ENCODE measurements at places on chromosomes 7 and 10.

GRCh38 chr7:23285657-23286646 lies 13.2 kb upstream of the MALSU1 start:
- no peak for DNase-seq

DNA sequence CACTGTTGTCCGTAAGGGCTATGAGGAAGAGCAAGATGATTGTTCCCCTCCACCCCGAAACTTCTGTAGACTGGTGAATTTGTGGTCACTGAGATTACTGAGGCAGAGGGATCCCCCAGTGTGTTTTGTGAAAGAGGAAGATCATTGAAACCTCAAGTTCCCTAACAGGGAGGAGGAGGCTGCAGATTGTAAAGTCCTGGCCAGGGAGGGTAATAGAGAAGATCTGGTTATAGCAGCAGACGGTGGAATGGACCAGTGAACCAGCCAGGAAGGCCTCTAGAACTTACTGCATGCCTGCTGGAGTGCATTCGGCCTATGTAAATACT lies 31.1 kb downstream of the LMTK2 start:
- no peak for DNase-seq

- DNase-seq = no peak
These were observed 247.8 kb upstream of the IGFBP3 start for GRCh38 chr7:46168671-46169383.

DNA sequence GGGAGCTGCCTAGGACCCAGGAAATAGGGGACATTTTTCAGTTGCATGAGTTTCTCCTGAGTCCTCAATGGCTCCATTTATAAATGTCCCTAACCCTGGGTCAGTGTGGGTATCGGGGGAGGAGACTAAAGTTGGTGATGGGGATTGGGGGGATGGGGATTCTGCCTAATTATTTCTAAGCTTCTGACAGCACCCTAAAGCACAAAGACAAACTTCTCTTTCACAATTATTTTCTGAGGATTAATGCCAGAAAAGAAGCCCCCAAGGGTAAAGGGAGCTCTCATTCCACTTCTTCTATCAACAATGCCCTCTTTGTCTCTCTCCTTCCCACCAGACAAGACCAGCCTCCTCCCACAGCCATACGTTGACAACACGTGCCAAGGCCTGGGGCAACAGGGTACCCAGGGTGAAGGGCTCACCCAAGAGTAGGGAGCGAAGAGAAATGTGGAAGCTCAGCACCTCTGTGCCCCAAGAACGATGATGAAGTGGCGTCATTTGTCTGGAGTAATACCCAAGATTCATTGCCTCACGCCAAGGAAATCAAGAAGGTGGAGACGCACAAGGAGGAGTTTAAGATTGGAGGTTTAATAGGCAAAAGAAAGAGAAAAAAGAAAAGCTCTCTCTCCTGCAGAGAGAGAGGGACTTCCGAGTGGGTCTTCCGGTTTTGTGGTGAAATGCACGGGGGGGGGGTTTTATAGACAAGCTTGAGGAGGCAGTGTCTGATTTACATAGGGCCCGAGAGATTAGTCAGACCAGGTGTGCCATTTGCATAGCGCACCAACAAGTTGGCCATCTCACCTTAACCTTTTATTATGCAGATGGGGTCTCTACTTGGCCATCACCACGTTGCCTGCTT lies 14.4 kb upstream of the GJC3 start:
- no peak for DNase-seq

DNA sequence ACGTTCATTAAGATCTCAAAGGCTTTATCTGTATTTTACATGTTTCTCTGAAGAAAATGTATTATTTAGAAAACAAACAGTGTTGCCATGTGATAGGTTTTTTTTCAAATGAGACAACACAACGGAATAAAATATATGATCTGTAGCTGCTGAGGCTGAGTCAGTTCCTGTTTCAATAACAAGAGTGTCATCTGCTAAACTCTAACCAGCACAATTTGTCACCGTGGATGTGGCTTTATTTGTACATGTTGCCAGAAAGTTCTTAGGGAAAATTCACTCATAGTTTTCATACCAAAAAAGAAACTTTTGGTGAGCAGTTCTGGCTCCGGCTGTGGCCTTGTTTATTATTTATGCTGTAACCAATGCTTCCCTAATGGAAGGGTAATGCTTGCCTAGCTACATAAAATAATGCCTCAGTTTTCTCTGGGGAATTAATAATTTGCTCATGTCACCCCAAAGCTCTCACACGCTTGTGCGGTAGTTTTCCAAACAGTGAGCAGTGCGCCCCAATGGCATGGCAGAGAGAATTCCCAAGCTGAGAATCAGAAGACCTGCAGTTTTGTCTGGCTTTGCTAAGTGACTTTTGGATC lies 20.3 kb upstream of the KLF6 start:
- peak; percentile 44 for DNase-seq

GRCh38 chr7:94698275-94698674 lies 42.3 kb upstream of the SGCE start:
- no peak for DNase-seq

Data from activated T-cell treated with anti-CD3 and anti-CD28 coated beads, Interleukin-2, amount 50 U/mL, for 1 hour (primary cell).